ENCODE measurements at places on chromosomes 2 and 18.

- no peak for DNase-seq
Measured at GRCh38 chr2:119408221-119408619, 23.4 kb upstream of the TMEM37 start.

GRCh38 chr2:239833269-239834109, 191.7 kb downstream of the NDUFA10 start:
- DNase-seq = no peak

- DNase-seq = no peak
Measured at GRCh38 chr2:226890286-226890685, 54.4 kb downstream of the RHBDD1 start.

- DNase-seq = no peak
Measured at GRCh38 chr2:115412501-115412900, 970.1 kb downstream of the DPP10 start.

DNA sequence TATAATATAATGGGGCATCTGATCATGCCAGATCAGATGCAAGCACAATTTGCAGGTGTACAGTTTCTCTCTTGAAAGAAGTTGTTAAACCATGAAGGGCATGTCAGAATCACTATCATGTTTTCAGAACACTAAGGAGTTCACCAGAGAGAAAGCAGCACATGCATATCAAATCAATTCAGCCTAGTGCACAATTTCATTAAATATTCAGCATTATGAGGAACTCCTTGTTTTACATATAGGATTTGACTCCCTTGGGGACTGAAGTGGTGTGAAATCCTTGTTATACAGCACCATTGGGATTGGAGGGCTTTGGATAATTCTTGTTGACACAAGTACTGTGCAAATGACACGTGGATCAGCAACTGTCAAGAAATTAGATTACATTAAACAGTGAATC, 562.1 kb upstream of the KLHL29 start:
- no peak for DNase-seq

- DNase-seq = no peak
Measured at GRCh38 chr2:101738649-101739048, 41.1 kb downstream of the MAP4K4 start.

DNA sequence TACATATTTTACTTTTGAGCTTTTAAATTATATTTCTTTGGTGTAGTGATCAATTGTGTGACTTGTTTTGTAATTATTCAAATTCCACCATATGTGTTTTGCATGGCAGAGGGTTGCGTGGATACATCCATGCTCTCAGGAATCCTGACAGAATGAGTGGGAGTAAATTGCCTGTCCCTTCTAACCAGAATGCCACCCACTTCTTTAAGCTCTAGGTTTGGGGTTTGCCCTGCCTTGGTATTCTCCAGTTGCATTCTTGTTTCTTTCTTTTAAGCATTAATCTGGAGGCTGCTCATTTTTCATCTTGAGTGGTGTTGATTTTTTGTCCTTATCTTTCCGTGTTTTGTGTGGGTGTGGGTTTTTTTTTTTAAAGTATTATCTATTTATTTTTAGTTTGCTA, 360.0 kb downstream of the PTPRM start:
- no peak for DNase-seq

DNA sequence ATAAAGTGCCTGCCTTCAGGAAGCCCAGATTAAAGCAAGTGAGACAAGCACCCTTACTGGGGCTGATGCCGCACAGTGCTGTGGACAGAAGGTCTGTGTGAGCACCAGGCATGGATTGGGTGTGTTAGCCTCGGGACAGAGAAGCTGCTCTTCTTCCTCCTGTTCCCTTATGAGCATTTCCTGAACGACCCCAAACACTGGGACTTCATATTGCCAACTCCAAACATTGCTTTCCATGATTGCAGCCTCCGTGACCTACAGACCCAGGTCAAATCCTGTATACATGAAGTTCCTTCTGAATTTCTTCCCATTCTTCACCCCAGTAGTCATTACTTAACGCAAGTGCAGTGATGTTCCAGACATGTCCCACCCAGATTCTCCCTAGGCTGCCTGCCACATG, 129.8 kb upstream of the ALKAL2 start:
- DNase-seq = no peak

DNA sequence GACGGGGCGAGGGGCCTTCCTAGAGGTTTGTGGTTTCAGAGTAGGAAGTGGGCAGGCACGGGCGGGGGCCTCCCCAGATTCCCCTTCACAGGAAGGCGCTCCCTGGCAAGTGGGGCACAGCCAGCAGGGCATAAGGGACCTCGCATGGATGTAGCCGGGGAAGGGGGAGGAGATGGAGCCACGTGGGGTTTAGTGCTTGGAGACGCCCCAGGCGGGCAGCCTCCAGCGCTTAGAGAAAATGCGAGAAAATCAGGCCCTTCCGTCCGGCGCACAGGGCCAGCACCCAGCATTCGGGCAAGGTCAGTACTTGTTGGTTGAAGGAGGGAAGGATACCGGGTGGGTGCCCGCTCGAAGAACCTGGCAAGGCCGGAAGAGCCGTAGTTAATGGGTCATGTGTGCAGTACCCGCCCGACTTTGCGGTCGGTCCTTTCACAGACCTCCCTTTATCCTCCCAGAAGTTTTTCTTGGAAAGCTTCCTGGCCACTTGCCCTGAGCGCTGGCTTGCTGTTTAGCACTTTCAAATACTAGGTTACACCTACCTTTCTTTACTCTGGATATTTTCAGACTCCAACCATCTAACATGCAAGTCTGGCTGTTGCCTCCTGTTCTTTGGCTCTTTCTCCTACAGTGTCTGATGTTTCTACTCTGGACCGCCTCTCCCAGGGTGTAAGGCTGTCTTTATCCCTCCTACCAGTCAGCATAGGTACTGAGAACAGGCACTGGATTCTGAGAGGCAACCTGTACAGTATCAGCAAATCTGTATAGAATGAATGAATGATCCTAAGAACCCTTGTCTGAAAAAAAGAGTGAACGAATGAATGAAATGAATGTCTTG, 78.1 kb downstream of the CIB4 start:
- no peak for DNase-seq

GRCh38 chr2:219028996-219029828, 12.1 kb downstream of the CFAP65 start:
- no peak for DNase-seq

Measured in activated T-cell treated with anti-CD3 and anti-CD28 coated beads, Interleukin-2, amount 50 U/mL, for 4 hours (primary cell).